WTC11 (cell line): ENCODE measurements at places on chromosomes 16 and 17. TPM values are rescaled to one million over a fixed set of nuclear protein-coding genes. Genes with fewer than 3 reads are reported as not detected.

The SRL gene
- 0.11 TPM in 1 of 3 replicates, not detected in the others for total RNA-seq

The IGF2BP1 gene
- 392 to 434 TPM (median 423 TPM) in 3 replicates for total RNA-seq

The APOBR gene
- total RNA-seq = 0.09 to 0.11 TPM in 2 of 3 replicates, not detected in the other

The ABCA8 gene
- total RNA-seq = 0.15 to 0.25 TPM (median 0.21 TPM) in 3 replicates
